ENCODE measurements at places on chromosomes 11 and 22.

DNA sequence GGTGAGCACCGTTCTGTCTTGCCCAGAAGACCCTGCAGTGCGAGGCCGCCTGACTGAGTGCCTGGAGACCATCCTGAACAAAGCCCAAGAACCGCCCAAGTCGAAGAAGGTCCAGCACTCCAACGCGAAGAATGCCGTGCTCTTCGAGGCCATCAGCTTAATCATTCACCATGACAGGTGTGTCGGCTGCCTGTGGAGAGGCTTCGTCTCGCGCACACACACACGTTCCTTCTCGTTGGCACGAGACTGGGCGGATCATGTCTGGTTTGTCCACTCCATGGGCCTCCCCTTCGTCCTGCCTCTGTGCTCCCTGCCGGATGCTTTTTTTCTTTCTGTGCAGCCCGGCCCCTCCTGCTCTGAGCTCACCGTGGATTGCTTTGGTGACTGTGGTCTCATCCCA is 51.1 kb downstream of the MUC6 start:
- no peak for DNase-seq

- DNase-seq, result no peak
Measured at GRCh38 chr11:2883640-2883978, 2.0 kb downstream of the CDKN1C start.

DNA sequence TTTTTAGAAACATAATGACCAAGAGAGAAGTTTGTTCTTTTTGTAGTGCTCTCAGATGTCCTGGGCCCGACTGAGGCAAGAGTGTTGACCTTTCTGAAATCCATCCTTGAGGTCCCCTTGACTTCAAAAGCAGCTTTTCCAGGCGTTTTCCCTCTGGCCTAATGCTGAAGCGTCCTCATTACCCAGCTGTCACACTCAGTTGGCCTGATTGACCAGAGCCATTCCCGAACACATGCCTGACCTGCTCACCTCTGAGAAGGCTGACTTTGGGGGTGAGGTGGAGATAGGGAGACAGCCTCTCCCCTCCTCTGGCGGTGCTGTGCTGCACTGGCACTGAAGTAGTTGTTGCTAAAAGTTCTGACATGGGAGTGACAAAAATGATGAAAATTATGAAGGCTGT is 66.9 kb downstream of the ALX4 start:
- no peak for DNase-seq

DNA sequence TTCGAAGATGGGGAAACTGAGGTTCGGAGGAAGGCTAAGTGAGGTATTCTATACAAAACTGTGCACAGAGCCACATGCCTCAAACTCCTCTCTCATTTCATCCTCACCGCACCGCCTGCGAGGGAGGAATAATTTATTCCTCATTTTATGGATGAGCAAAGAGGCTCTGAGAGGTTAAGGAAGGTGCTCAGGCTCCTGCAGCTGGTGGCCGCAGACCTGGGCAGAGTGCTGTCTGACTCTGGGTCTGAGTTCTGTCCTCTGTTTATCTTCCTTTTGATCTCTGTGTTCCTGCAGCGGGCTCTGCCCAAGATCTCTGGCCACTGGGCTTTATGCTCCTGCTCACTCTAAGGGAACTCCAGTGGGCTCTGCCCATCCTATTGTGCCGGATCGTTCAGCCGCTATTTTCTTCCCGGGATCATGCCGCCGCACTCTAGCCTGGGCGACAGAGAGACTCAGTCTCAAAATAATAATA is 59.5 kb downstream of the MCM5 start:
- no peak for DNase-seq

DNA sequence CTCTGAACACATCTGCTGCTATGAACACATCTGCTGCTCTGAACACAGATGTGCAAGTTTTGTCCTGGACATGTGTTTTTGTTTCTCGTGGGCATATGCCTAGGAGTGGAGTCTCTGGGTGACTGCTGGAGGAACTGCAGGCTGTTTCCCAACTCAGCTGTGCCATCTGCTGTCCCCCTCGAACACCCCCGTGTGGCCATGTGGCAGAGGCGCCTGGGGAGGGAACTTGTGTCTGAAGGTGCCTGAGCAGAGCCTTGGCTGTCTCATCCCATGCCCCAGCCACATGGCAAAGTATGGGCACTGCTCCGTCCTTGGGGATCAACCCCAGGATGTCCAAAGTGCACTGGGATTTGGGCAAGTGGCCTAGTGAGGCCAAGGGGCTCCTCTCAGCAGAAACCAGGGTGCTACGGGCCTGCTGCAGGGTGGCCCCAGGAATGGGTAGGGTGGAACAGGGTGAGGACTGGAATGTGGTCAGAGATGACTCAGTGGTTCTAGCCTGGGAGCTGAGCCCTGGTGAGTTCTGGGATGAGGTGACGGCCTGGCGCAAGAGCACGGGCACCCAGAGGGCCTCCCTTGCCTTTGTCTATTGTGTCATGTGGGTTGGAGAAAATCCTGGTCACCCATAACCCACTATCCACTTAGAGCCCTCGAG is 14.7 kb downstream of the GATD1 start:
- DNase-seq, result no peak

DNA sequence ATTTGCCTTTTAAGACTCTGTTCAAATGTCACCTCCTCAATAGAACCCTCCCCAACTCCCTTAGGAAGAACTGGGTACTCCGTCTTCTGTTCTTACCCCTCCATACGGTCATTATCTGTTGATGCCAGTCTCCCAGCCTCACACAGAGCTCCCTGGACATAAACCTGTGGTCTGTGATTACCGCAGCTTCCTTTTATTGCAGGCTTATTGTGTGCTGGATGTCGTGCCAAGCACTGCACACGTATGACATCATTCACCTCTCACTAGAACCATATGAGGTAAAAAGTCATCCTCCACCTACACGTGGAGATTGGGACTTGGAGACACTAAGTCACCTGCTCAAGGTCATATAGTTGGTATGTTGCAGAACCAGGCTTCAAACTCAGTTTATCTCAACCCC is 15.3 kb downstream of the PTPN5 start:
- no peak for DNase-seq

GRCh38 chr22:20549232-20549841 is 41.9 kb downstream of the MED15 start:
- no peak for DNase-seq

GRCh38 chr11:20038972-20039371 is 121.3 kb downstream of the DBX1 start:
- DNase-seq, result no peak

GRCh38 chr22:43310311-43310710 is 32.9 kb downstream of the SCUBE1 start:
- no peak for DNase-seq

DNA sequence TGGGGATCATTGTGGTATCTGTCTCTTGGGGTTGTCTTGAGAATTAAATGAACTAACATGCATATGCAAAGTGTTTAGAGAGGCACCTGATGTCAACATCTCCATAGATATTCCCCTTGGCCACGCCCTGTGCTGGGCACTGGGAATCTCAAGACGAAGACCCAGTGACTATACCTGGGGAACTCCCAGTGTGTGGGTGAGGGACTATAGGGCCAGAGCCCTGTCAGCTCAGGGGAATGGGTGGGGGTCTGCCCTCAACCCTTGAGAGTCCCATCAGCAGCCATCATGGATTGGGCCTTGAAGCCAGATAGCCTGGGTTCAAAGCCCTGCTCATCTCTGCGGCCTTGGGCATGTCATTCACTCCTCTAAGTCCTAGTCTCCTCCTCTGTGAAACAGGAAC is 21.6 kb upstream of the LMO1 start:
- peak; percentile 30 for DNase-seq

GRCh38 chr11:133545199-133545803 is 13.0 kb upstream of the OPCML start:
- DNase-seq, result no peak

DNA sequence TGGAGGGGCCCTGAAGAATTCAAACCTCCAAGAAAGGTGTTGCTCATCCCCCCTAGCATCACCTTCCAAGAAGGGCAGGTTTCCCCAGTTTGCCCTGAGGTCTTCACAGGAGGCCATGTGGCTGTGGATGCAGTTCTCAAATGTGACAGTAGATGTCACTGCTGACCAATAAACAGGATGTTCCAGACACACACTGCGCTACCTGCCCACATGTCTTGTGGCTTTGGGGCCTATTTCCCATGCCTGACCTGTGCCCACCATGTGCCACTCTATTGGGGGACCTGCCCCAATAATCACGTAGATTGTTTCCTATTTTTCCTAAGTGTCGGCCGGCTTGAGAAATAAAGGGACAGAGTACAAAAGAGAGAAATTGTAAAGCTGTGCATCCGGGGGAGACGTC is 4.5 kb downstream of the GSTT2 start:
- no peak for DNase-seq

DNA sequence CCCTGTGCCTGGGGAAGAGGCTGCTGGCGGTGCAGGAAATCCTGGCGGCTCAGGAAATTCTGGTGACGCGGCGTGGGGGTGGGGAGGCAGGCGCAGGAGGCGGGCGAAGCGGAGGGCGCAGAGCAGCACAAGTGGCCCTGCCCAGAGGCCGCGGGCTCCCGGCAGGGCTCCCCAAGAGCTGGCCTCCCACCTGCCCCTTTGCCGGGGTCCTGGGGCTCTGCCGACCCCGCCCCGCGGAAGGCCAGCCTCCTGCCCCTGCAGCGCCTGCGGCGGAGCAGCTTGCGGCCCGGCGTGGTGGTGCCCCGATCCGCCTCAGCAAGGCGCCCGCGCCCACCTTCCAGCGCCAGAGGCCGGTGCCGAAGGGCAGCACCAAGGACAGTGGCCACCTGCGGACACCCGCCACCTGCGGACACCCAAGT is 100.2 kb upstream of the OR4C13 start:
- DNase-seq, result no peak

DNA sequence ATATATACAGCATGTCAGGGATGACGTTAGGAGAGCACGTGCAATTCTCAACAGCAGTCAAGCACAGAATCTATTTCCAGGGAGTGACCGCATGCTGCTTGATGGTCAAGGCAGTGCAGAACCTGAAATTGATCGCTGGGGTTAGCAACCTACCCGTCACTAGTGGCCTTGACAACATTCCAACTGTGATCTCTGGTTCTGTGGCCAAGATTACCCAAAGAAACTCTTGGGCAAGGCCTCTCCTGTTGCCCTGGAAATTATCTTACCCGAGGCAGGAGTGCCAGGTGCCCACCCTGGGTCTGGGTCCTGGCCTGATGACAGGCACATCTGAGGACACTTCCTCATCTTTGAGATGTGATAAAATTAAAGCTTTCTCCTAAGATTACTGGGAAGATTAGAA is 2.2 kb downstream of the TM7SF2 start:
- DNase-seq, result no peak

DNA sequence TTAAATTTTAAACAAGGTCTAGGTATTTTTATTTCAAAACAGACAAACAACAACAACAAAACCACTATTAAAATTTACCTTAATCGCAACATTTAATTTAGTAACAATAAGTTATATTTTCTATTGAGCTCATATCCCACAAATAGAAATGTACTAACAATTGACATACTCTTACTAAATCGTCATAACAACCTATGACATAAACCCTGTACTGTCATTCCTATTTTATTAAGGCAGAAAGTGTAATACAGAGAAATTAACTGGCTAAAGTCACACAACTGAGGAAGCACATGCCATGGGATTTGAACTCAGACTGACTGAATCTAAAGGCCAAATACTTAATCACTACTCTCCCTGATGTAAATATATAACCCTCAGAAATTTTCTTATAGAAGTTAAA is 3.0 kb downstream of the KIF18A start:
- DNase-seq, result no peak

- no peak for DNase-seq
Measured at GRCh38 chr11:108199446-108200321, 22.8 kb downstream of the NPAT start.

DNA sequence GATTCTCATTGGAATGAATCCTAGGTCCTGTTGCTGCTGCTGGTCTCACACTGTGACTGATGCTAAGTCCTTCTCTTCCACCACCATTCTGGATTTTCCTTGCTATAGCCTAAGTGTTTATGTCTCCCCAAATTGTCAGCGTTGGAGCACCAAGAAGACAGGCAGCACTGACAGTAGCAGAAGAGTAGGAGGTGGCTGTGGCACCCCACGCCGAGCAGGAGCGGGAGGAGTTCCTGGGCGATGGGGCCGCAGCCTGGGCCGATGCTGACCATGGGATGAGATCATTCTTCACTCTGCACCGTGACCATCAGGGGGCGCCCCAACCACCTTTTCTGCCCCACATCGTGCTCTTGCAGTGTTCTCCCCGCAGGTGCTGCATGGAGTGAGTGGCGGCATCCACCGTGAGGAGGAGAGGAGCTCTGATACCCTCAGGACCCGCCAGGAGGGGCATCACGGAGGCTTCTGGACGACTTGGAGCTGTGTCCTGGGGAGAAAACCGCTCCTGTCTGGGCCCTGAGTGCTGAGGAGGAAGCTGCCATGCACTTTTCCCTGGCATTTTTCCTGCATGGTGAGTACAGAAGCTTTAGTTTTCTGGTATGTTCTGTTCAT is 57.0 kb downstream of the LRRC74B start:
- peak; percentile 90 for DNase-seq

DNA sequence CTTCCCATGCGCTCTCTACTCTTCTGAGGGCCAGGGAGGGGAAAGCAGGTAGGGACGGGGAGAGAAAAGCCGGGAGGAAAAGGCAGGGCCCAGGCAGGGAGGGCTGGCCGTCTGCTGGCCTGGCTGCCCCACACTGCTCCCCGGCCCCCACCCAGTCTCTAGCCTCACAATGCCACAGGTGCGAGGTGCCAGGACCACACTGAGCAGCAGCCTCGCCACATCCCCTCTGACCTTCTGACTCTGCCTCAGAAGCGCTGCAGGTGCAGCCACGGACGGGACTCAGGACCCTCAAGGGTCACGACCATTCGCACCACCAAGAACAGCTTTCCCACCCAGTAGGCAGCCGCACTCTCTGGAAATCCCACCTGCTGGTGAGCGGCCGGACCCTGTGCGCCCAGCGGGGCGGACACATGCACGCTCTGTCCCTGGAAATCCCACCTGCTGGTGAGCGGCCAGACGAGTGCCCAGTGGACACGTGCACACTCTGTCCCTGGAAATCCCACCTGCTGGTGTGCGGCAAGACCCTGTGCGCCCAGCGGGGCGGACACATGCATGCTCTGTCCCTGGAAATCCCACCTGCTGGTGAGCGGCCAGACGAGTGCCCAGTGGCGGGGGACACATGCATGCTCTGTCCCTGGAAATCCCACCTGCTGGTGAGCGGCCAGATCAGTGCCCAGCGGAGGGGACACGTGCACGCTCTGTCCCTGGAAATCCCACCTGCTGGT is 20.1 kb downstream of the TOLLIP start:
- DNase-seq, result no peak

- DNase-seq, result no peak
Measured at GRCh38 chr11:94800414-94800813, 32.3 kb downstream of the AMOTL1 start.

All from chondrocyte (in vitro differentiated cells).